ENCODE measurements at places on chromosomes 2 and 18. TPM values are rescaled to one million over a fixed set of nuclear protein-coding genes. Genes with fewer than 3 reads are reported as not detected.

DNA sequence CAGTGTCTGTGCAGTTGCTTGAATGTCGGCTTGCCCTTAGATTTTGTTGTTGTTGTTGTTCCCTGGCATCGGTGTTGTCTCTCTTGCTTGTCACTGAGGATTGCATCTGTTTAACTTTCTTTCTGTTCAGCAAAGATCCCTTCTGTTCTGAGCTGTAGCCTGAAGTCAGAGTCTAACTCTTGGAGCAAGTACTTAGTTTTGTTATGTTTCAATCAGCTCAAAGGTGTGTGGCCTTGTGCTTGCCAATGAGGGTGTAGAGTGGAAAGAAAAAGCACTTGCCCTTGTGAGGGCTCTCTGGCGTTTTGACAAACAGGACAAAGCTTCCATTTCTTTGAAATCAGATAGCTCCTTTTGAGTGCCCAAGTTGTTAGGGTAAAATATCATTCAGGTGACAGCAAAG is 757.1 kb upstream of the CDH7 start:
- no peak for DNase-seq

- no peak for DNase-seq
These were observed 197.1 kb upstream of the RAB12 start for GRCh38 chr18:8412117-8412516.

GRCh38 chr2:128510701-128511397 is 192.2 kb upstream of the HS6ST1 start:
- no peak for DNase-seq

Gene DCDC2C
- total RNA-seq, result not detected

Measured in stomach (tissue), 19 donors.